ENCODE measurements at places on chromosomes 5 and 9.

GRCh38 chr9:97771641-97772040 is 74.5 kb upstream of the XPA start:
- DNase-seq: no peak

GRCh38 chr5:154288145-154288544 is 97.6 kb downstream of the GALNT10 start:
- DNase-seq: no peak

DNA sequence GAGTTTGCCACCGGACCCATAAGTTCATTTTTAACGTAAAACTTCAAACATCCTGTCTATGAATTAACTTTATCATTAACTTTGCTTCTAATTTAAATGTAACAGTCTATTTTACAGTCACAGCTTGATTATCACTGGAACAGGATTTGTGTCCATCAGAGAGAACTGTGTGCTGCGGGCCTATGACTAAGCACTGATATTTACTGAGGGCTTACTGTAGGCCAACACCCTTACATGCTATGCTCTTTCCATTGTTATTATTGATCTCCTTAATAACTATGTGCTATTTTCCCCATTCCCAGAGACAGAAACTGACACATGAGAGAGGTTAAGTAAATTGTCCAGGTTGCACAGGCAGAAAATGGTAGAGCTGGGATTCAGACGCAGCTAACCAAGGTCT is 24.0 kb upstream of the GPR151 start:
- no peak for DNase-seq

- DNase-seq: no peak
Measured at GRCh38 chr5:151142933-151143332, 14.6 kb downstream of the ANXA6 start.

DNA sequence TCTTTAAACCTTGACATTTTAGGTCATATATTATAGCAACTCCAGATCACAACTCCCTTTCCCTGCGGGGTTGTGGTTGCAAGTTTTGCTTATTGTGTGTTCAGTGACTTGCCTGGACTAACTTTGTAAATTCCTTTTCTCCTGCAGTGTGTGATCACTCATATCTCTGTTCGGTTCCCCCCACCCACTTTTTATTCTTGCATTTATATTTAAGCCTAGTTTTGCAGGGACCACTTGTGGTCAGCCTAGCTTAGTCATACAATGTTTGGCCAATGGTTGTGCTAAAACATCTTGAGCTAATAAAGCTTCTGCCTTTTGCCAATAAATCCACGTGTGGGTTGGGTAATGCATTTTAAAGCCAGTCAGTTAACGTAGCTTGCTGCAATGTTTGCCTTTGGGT is 146.5 kb upstream of the IRX4 start:
- DNase-seq: no peak

DNA sequence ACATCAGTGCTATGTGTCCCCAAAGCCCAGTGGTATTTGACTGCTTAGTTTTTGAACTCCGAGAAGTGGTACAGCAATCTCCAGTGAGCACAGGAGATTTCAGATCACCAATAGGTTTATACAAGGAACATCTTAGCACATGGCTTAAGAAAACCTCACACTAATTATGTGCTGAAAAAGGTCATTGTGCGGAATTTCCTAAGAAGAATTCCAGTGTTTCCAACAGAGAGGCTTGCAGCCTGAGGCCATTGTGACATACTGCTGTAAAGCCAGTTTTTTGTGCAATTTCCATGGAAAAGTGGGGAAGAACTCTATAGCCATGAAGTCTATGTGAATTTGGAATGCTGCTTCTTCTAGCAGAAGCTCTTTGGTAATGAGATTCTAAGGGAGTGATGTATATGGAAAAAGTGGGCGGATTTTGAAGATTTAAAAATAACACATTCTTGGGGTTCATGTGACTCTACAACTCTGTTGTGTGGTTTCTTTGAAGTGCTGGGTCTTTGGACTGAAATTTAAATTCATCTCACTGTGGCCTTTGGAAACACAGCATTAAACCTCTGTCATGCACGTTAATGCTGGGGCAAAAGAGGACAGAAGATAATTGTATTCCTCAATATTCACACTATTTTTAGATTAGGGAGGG is 110.5 kb upstream of the CD180 start:
- no peak for DNase-seq

GRCh38 chr9:1014225-1014624 is 35.9 kb upstream of the DMRT2 start:
- no peak for DNase-seq

DNA sequence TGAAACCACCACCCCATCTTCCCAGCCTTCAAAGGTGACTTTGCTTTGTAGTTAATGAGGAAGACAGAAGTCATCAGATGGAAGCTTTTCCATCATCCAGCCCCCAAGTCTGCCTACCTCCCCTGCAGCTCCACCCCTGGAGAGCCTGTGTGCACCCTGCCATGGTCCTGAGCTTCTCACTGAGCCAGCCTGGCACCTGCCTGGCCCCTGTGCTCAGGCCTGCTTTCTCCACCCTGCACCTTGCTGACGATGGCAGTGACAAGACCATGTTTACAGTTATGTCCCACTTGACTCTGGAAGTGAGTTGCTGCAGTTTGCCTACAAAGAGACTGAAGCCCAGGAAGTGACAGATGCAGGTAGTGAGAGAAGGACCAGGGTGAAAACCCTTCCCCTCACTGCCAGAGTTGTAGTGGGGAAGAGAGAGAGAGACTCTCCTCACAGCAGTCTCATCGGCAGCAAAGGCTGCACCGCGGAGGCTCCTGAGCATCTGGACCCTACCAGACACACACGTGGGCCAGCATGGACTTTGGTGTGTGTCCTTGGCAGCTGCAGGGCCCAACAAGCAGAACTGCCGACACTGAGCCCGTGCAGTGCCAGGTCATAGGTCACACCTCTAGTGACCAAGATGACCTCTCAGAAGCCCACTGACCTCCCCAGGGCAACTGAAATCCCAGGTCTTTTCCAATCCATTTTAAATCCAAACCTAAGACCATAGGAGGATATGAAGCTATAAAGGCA is 107.1 kb downstream of the CACNA1B start:
- no peak for DNase-seq

DNA sequence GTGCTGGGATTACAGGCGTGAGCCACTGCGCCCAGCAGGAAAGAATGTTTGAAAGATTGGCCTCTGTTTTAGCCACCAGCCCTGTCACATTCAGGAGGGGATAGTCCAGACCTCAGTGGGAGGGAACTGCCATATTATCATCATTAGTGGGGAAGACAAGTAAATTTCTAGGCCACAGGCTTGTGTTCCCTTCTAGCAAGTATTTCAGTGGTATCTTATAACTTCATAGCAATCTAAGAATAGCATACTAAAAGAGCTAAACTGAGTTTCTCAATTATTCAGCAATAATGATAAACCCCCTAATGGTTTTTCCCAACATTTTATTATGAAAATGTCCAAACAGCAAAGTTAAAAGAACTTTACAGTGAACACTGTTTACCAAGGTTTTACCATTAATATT is 30.0 kb downstream of the SLC25A51 start:
- DNase-seq: no peak

DNA sequence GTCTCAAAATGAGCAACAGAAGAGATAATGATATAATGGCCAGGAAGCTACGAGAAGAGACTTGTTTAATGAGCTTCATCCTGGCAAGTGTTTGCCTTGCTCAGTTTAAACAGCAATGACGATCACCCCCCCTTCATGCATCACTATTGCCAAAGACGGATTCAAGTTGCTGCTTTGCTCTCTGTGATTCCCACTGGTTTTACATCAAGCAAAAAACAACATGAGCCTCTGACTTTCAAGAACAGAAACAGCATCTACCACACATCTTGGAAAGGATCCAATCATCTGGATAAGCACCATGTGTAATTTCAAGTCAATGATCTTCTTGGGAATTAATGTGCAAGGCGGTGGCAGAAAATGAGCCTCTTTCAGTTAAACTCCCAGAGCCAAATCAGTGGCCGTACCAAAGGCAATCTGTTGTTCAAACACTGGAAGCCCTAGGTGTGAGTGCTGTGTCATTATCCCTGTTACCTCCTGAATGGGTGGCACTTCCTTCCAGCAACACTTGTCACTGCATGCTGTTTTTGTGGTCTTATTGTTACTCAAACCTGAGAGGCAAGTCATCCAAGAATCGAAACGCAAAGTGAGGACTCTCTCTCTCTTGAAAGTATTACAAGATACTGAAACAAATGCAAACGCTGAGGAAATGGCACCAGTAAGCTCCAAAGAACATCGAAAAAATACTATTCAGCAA is 72.8 kb downstream of the MED27 start:
- DNase-seq: peak; percentile 25

DNA sequence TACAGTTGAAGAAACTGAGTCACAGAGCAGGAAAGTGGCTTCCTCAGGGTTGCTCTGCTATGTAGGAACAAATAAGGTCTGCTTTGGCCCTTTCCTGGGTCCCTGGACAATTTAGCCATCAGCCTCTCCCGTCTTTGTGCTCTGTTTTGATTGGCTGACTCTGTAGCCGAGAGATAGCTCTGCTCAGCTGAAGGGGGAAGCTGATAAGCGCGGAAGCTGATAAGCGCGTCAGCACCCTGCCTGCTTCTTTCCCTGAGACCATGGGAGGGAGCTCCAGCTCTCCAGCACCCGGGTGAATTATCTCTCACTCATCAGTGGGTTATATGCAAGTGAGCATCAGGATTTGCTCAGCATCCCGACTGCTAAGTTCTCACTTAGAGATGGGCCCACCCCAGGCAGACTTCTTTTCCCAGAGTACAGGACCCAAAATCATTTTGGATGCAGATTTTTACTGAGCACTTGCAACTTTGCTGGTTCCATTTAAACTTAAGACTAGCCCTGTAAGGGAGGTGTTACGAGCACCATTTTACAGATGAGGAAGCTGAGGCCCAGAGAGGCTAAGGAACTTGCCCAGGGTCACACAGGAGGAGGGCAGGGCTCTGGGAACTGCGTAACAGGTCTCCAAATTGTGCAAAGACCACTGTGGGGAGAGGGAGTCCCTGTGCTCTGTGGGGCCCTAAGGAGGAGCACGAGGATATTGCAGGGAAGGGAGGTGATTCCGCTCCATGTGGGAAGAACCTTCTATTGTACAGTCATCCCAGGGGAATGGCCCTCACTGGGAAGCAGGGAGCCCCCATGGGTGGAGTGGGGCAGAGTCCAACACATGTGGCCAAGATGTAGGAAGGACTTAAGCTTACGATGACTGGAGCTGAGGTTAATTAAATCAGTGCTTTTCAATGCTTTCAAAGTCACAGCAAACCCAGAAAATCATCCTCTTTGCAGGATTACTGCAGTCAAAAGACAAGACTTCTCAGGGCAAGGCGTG is 83.7 kb upstream of the ORM1 start:
- DNase-seq: no peak

DNA sequence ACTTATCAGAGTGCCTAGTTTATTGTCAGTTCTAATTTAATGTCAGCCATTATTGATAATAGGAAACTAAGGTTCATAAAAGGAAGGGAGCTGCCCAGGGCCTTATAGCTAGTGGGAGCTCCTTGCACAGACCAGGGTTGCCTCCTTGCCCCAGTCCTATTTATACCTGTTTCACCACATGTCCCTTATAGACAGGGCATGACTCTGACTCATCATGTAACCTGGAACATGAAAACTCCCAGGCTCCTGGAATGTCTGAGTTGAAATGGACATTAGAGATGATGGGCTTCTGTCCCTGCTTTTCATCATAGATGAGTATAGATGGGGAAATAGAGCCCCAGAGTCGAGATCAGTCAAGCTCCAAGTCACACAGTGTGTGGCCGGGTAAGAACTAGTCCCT is 21.1 kb downstream of the FAT2 start:
- no peak for DNase-seq

- no peak for DNase-seq
Measured at GRCh38 chr5:108797986-108798385, 50.3 kb downstream of the FER start.

GRCh38 chr5:106755066-106755465 is 915.7 kb downstream of the EFNA5 start:
- no peak for DNase-seq

DNA sequence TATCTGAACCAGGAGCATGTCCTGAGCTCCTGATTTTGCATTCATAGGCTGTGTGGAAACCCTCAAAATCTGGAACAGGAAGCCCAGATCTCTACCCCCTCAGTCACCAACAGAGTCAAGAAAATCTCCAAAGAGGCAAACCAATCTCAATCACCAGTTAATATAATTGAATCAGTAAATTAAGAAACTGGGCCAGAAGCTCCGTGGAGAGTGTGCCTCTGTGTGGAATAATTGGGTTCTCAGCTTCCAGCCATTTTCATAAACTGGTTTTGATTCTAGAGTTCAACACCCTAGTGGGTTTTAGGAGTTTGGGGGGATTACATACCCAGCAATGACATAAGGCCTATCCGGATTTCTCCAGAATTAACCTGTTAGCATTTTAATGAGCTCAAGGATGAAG is 362.9 kb downstream of the IRX2 start:
- no peak for DNase-seq

GRCh38 chr5:28984639-28985038 is 1946.3 kb upstream of the CDH9 start:
- no peak for DNase-seq

DNA sequence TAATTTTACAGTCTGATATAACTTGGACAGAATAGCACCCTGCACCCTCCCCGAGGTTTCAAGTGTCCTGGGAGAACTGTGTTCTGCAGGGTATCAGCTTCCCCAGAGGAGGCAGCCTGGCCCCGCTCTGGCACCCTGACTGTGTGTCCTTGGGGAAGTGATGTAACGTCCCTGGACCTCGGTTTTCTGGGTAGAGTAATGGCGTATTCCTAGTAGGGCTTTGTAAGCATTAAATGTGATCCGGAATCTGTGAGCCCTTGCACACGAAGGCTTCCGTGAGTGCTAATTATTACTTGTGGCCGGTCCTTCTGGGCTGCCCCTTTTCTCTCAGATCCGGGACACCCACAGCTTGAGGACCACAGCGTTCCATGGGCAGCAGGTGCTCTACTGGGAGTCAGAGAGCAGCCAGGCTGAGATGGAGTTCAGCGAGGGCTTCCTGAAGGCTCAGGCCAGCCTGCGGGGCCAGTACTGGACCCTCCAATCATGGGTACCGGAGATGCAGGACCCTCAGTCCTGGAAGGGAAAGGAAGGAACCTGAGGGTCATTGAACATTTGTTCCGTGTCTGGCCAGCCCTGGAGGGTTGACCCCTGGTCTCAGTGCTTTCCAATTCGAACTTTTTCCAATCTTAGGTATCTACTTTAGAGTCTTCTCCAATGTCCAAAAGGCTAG is 1.0 kb upstream of the CACFD1 start:
- no peak for DNase-seq

DNA sequence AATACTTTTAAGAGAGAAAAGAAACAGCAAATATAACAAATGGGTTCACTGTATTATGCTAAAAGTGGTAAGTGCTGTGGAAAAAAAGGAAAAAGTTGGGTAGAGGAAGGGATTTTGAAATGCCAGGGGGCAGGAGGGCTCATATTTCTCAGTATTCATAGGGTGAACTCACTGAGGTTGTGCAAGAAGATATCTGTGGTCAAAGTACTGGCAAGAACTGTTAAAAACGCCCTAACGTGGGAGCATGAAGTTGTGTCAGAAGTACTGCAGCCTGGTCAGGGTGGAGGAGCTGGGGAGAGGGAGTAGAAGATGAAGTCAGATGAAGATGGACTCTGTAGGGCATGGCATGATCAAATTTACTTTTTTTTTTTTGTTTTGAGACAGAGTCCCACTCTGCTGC is 31.2 kb upstream of the SLC28A3 start:
- no peak for DNase-seq

- no peak for DNase-seq
Measured at GRCh38 chr9:127489471-127490115, 38.3 kb downstream of the LRSAM1 start.

Data from NCI-H1417 treated with DMSO at 0.1 percent for 48 hours (cell line).